ENCODE measurements at places on chromosomes 5 and 9.

DNA sequence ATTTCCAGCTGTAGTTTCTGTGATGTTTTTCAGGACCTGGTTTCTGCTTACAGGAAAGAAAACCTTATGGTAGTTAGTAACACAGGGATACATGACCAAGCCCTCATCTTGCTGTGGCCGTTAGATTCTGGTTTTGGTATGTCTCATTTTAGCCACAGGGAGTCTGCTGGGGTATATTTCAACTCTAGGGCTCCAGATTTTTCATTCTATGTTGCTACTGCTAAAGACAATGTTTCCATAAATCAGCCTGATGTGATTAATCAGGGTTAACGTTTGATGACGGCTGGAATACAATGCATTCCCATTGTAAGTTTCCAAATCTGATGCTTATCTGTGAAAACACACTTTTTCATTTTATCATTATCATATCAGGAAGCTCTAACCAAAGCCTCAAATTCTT is 48.2 kb downstream of the P4HA2 start:
- DNase-seq: no peak

DNA sequence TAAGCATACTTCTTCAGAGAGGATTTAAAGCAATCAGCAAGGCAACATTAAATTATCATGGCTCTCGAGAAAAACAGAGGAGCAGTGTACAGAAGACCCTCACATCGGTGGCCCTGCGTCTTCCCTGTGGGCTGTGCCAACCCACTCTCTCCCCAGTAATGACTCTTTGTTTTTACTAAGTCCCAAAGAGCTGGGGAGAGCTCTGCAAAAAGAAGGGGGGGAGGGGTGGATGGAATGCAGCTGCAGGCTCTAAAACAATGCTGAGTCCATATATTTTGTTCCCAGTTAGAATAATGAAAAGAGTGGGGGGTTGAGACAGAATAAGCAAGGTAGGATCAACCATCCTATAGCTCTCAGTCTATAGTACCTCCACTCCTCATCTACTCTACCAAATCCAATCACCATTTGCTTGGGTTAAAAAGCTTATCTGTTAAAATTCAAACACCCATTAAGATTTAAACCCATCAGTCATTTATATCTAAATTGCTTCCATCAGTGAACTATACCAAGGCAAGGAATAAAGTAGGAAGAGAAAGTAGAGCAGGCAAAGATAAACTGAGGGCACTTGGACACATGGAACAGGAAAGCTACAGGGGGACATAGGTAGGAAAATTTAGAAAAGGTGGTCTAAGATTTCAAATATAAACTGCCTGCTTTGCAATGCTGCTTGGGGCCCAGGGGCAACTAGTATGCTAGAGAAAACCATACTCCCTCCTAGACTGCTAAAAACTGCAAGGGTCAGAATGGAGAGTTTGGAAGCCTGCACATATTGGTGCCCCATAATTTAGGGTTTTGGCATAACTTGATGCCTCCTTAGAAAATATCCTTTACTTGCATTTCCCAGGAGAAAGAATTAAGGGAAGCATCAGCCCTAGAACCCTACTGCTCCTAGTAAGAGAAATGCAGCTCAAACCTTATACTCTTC is 20.6 kb downstream of the ELL2 start:
- DNase-seq: no peak

DNA sequence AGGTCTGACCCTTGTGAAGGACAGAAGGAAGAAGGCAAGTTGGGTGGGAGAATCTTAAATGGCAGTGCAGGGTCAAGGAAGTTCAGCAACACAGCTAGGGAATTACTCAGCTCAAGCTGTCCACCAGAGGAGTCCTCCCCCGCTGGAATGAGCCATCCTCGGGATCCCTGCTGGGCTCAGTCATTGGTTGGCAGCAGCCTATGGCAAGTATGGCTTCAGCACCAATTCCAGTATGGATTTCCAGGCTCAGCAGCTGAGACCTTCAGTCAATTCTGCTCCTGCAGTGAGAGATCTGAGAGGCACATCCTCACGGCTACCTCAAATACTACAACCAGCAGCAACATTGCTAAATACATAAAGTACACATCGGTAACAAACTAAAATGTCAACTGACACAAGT is 280.6 kb upstream of the PIK3R1 start:
- no peak for DNase-seq

DNA sequence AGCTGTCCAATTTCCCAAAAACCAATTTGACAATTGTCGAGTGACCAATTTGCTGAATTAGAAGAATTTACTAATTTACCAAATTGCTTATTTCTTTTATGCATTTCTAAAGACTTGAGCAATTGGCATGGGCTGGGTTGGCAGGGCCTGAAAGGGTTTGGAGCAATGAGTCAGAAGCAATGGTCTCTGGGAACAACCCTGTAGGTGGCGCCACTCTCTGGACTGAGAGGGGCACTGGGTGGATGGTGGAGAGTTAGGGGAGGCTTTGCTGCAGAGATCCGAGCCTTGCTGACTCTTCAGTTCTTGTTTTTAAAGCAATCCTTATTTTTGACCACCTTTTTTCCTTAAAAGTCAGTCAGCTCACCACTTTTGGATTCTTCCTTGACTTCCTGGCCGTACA is 71.5 kb upstream of the RPS23 start:
- DNase-seq: no peak

DNA sequence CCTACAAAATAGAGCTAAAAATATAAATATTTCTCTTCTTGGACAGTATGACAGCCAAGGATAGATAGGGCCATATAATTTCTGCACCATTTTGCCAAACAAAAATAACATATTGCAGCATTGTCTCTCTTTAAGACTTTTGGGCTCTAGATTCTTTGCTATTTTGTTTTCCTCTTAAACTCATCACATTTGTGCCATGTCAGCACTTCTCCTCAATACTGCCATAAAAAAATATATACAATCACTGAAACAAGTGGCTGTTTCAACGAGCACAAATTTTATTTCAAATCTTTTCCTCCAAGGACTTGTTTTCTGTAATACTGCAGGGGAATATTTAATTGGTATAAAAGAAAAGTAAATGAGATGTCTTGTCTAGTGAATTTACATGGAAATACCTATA is 1570.0 kb upstream of the NUDT12 start:
- no peak for DNase-seq

DNA sequence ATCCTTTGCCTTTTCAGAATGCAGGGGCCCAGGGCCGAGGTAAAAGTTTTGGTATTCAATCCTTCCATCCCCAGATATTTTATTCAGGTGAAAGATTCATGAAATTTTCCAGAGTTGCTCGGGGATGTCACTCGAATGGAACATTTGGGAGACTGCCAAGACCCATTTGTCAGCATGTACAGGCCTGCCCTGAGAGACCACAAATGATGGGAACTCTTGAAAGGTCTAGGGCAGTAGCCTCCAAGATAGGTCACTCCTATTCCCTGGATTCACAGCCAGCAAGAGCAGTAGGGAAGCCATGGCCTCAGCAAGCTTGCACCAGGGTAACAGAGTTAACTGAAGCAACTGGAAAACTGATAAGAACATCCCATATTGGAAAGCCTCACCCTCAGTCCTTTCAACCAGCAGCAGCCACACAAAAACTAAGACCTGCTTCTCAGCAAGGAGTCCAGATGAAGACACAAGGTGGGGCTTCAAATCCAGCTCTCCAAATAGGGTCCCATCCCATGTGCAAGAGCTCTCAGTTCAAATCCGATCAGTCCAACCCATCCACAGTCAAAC is 12.5 kb downstream of the CARD6 start:
- no peak for DNase-seq

DNA sequence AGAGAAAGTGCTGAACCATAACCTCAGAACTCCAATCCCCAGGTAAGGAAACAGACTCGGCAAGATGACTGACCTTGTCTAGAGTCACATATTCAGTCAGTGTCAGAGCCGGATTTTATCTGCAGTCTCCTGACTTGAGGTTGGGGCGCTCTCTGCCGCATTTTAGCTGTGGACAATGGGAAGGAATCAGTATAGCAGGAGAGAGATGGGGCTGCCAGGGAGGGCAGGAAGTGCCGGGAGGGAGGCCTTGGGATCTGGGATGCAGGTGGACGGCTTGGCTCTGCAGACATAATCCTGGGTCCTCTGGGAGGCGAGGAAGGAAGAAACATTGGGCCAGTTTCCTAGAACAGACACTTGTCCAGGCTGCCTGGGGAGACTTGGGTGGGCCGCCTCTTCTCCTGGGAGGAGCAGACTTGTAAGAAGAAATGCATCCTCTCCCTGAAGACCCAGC is 39.7 kb upstream of the COL15A1 start:
- no peak for DNase-seq

GRCh38 chr9:27386571-27387091 is 89.7 kb upstream of the EQTN start:
- no peak for DNase-seq

DNA sequence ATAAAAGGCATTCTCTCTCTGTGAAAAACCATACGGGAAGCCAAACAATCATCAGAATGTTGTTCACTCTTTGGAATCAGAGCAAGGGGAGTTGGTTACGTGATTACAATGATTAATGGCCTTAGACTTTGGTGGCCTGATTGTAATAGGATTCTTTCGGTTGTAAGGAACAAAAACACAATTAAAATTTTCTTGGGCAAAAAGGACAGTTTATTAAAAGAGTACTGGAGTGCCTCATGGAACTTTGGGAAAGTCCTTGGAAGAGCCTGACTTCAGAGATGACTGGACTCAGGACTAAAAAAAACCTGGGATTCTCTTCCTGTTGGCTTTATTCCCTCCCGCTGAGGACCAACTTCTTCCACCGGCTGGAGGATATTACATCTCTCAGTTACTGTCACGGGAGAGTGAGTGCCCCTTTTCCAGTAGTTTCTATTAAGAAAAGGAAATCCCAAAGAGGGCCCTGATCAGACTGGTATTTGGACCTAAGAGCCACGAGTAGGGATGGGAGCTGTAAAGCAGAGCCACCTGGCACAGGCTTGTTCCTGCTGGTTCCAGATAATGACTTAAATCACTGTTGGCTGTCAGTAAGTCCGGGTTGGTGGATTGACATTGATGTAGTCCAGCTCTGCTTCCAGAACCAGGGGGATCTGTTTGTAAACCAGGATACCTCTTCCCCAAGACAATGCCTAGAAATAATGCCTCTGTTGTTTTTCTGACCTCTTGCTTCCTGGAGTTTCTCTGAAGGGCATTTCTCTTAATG is 53.9 kb downstream of the CFAP95 start:
- DNase-seq: peak; percentile 29

DNA sequence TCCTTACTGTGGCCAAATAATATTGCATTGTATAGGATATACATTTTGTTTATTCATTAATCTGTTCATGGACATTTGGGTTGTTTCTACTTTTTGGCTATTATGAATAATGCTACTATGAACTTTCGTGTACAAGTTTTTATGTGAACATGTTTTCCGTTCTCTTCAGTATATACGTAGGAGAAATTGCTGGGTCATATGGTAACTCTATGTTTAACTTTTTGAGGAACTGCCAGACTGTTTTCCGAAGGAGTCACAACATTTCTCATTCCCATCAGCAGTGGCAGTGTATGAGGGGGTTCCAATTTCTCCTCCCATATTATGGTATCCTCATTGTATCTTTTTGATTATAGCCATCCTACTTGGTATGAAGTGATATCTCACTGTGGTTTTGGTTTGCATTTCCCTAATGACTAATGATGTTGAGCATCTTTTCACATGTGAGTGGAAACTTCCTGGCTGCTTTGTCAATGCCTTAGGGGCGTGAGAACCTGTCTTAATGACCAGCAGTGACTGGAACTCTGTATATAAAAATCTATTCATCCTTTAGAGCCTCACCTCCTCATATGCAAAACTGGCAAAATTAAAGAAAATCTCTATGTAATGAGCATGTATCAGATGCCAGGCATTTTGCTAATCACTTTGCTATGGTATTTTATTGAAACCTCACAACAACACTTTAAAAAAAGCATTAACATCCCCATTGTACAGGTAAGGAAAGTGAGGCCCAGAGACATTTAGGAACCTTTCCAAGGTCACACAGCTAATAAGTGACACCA is 47.8 kb upstream of the TGFBR1 start:
- no peak for DNase-seq

GRCh38 chr9:121883281-121884056 is 209.6 kb downstream of the TTLL11 start:
- peak; percentile 30 for DNase-seq

DNA sequence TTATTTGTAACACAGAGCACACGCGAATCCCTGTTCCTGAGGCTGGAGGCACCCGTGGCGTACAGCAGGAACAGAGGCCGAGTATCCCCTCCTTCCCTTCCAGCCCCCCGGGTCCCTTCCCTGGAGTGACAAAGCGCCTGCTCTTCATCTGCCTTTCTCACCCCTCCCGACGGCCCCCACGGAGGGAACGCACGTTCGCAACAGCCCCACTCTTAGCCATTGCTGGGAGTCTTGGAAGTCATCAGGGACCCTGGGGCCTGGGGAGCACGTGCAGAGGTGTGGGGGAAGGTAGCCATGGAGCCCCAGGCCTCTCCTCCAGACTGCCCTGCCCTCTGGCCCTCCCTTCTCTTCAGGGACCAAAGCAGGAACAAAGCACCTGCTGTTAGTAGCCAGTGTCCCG is 2.5 kb downstream of the AGPAT2 start:
- no peak for DNase-seq

DNA sequence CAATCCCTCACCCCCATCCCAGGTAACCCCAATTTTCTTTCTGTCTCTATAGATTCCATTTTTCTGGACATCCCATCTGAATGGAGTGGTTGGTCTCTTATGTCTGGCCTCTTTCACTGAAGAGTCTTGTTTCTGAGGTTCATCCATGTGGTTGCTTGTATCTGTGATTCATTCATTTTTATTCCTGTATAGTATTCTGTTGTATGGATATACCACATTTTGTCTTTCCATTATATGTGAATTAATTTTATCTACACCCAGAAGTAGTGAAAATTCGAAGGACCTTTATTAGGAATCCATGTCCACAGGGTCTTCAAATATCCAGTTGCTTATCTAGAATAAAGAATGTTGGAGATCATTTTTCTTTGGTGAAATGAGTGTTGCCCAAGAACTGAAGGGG is 207.6 kb upstream of the MSX2 start:
- DNase-seq: no peak

- DNase-seq: peak; percentile 57
Observed at GRCh38 chr9:34994260-34994899, 4.8 kb downstream of the DNAJB5 start.

- DNase-seq: no peak
Observed at GRCh38 chr5:30100148-30100713, 1093.3 kb upstream of the CDH6 start.

- DNase-seq: no peak
Observed at GRCh38 chr9:91842358-91843049, 107.5 kb downstream of the ROR2 start.

GRCh38 chr5:77995793-77996409 is 219.8 kb upstream of the TBCA start:
- no peak for DNase-seq

DNA sequence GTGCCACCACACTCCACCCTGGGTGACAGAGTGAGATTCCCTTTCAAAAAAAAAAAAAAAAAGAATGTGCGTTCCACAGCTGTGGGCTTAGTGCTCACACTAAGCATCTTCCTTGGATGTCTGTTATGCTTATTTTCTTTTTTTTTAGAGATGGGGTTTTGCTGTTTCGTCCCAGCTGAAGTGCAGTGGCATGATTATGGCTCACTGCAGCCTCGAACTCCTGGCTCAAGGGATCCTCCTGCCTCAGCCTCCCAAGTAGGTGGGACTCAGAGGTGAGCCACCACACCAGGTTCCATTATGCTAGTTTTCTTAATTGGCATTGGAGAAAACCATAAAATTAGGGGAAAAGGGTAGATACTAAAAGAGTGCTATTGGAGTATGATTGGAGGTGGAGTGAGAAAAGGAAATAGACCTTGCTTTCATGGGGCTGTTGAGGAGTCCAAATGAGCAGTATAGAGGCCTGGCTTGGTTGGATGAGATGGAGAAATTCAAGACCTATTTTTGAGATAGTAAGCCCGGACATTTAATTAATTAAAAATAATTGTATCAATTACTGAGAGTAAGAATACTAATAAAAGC is 978 bp upstream of the BRD3OS start:
- no peak for DNase-seq
